ENCODE measurements at places on chromosomes 5 and 9.

GRCh38 chr5:86554638-86555037 is 63.1 kb upstream of the COX7C start:
- DNase-seq, result no peak

DNA sequence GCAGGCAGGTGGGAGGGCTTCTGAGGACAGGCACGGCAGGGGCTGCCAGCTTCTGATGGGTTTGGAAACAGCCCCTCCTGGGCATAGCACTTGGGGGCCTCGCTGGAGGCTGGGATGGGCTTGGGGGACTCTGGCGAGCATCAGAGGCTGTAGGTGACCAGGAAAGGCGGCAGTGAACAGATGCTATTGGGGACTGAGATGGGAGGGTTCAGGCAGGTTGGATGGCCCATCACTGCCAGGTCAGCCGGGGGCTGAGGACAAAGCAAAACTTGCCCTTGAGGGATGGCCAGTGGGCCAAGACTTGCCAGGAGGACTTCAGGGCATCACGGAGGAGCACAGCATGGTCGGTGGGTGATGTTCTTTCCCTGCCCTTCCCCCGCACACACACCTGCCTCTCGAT is 6.7 kb downstream of the AIF1L start:
- no peak for DNase-seq

- DNase-seq, result no peak
Observed at GRCh38 chr9:5876026-5876425, 14.7 kb upstream of the MLANA start.

- DNase-seq, result no peak
Observed at GRCh38 chr9:6133346-6134063, 82.1 kb upstream of the IL33 start.

DNA sequence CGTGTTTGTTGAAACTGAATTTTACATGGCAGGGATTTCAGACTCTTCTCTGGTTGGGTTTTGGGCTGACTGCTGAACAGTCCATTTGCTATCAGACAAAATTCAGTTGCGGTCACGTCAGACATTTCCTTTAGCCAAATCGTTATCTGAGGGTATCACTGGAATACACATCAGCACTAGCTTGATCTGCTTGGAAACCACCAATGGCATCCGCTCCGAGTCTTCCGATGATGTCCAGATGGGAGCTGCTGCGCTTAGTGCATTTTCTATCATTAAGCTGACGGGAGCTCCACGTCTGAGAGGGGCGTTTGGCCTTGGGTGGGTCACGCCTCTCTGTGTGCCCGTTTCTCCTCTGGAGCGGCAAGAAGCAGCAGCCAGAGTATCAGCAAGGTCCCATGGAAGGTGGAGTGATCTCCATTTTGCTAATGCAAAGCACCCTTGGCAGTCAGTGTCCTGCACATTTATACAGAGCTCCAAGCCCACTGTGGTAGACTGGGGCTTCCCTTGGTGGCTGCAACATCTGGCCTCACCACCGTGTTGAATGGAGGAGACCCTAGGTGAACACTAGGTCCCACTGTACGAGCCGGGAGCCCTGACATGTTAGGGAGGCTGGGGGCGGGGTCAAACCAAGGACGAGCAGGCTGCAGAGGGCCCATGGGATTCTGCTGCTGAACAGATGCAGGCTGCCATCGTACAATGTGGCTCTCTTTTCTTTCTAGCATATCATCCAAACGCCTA is 134.6 kb upstream of the PHYKPL start:
- DNase-seq, result no peak

DNA sequence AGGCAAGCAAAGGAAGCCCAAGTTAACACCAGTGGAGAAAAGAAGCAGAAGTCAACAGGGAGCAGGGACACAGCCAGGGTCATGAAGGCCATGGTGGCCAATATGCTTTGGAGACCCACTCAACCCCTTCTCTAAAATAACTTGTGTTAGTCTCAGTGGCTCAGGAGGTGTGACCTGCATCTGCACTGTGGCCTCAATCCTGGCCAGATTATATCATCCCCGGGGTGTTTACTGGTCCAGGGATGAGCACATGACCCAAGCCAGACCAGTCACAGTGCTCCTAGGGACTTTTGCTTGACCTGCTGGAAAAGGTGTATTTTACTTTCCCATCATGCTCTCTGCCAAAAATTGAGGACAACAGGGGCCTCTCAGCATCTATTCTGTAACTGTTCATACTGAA is 105.2 kb downstream of the DPYSL3 start:
- no peak for DNase-seq

DNA sequence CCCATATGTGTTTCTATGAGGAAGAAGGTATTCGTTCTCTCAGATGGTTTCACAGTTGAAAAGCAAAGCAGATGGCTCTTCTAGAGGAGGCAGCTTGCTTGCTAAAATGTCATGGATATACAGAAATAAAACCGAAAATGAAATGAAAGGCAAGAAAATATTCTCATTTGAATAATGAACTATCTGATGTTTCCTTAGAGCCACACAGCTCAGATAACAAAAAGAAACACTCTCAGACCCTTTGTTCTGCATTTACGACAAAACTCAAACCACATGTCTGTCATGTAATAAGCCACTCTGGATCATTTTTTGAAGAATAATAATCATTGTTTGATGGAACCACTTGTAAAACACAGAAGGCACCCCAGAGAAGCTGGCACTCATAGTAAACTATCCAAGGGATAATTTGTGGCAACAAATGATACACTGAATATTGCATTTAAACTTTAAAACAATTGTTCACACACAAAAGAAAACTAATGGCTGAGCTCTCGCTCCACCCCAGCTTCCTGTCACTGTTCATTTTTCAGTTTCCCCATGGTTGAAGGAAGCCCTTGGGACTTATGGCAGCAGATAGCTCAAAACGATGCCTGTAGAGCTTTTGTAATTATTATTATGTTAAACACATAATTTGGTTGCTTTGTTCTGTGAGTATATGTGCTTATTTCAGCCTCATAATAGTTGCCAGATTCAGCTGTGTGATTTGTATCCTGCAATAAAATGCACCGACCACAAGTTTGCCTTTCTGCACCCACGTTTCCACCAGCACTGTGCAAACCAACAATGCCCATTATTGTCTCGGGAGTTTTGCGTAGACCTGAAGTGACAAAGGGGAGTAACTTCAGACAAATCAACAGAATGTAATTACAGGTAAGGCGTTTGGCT is 256.0 kb downstream of the TMEM167A start:
- no peak for DNase-seq

DNA sequence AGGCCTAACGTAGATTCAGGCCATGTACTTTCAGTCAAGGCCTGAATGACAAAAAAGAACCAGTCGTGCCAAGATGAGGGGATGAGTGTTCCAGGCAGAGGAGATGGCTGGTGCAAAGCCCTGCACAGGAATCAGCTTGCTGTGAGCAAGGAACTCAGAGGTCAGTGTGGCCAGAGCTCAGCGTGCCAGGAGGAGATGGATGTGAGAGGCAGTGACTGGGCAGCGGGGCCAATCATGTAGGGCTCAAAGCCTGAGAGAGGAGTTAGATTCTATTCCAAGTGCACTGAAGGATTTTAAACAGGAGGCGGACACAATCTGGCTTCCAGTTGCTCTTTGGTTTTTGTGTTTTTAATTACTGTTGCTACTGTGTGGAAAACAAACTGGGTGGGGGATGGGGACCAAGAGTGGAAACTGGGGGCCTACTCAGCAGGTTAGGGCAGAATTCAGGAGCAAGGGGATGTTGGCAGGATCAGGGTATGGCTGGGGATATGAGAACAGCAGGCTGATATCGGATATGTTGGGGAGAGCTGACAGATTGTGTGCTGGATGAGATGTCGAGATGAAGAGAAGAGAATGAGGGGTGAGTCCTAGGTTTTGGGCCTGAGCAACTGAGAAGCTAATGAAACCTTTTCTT is 64.3 kb downstream of the ANGPTL2 start:
- no peak for DNase-seq

GRCh38 chr5:172102913-172103626 is 85.0 kb downstream of the STK10 start:
- DNase-seq, result no peak

DNA sequence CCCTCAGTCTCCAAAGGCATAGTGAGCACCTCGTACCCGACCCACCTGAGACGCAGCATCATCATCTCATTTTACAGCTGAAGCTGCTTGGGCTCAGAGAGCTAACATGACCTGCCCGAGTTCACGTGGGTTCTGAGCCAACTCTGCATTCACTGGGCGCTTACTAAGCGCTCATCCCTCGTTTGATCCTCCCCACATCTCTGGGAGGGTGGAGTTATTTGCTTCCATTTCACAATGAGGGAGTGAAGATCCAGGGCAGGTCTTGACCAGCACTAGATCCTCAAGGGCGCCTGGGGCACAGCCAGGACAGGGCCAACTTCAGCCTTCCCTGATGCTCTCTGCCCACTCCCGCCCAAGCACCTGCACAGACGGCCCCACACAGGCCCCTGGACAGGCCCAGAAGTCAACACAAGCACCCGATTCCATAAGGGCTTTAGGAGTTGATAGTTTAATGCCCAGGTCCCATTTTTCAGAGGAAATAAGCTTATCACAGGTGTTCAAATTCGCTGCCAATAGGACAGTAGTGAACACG is 80.8 kb downstream of the HRH2 start:
- no peak for DNase-seq

GRCh38 chr5:96254980-96255691 is 177.9 kb downstream of the PCSK1 start:
- DNase-seq, result no peak

DNA sequence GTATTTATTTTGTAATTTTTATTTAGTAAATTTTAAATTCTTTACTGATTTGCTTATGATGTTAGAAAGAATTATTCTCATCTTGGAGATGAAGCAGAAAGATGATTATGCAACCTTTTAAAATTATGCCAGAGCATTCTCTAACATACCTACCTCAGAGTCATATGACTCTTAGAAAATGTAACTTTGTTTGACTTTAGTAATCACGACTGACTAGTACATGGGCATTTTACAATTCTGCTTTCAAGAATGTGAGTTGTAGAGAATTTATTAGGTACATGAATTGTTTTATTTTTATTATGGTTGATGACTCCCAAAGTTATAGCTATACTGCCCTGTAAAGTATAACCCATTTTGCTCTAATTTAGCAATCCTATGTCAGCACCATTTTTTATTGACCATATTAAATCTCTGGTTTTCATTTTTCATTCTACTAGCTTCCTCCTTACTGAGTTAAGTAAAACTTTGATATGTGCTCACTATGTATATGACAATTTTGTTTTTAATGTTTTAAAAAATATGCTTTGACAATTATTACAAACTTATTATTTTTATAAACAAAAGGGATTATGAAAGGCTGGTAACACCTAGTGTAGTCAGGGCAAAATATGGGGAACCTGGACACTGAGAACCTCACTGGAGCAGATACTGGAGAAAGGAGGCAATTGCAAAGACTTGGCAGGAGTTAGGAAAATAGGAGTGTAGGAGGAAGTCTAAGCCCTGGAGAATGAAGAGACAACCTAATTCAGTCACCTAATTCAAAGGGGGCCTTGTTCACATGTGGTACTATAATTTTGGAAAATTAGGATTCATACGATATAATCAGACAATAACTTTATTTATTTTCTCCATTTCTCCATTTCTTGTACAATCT is 249.7 kb upstream of the DAB2 start:
- DNase-seq, result no peak

DNA sequence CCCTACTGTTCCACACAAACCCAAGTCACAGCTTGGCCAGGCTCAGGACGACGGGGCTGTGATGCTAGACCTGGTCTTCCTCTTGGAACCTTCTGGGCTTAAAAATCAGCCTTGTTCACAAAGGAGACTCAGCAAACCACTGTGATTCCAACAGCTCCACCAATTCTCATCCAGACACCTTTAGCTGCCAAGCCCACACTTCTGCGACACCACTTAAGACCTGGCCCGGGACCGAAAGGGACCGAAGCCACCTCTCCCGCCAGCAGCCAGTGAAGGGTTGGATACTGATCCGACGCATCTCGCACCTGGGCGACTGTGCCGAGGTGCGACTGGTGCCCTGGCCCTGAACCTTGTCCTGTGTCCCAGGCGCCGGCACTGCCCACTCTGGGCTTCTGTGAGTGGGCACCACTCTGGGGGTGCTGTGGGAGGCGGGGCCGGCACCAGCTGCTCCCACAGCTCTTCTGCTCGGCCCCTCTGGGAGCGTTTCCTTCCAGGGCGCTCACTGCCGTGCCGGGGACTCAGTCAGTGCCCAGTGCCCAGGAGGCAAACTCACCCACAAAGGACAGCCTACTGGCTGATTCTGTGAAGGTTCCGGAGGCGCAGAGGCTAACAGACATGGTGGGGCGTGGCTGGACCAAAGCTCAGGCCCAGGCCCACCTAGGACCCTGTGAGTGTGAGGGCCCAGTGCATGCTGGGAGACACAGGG is 50.9 kb downstream of the EXD3 start:
- no peak for DNase-seq

DNA sequence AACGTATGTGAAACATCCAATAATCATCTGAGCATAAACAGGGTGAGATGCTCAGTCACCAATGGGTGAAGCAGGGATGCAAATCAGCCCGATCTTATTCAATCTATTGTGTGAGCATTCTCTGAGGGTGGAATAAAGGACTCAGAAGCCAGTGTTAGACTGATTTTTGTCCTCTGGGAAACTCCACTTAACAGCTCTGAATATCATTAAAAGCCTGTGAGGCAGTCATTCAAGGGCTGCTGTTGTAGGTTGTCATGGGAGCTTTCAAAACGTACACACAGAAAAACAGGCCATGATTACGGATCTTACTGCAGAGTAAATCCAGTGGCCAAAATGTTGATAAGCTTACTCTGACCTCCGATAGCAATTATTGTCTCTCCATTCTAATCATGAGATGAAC is 266.5 kb upstream of the EFNA5 start:
- no peak for DNase-seq

DNA sequence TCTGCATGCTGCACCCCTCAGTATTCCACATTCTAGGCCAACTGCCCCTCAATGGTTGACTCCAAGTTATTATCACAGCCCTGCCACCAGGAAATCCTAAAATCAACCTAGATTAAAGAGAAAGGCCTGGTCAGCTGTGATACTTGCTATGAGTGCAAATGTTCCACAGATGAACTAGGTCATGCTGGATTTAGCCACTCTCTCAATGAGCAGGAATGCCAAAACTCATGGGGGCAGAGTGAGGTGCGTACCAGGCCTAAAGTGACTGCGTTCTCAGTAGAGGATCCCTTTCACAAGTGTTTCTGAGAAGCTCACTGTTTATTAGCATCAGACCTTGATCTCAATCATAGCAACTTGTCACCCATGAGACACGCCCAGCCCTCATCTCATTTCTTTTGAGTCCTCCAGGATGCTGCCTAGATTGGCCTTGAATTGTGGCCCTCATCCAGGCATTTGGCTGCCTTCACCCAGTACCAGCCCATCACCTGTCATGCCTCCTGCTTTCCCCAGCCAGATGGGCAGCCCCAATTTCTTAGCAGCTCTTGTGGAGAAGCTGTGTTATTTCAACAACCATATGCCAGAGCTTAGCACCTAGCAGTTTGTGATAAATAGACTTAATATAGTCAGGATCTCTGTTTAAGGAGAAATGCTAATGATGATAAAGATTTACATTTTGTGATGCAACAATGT is 383.9 kb downstream of the CTNND2 start:
- DNase-seq, result no peak

DNA sequence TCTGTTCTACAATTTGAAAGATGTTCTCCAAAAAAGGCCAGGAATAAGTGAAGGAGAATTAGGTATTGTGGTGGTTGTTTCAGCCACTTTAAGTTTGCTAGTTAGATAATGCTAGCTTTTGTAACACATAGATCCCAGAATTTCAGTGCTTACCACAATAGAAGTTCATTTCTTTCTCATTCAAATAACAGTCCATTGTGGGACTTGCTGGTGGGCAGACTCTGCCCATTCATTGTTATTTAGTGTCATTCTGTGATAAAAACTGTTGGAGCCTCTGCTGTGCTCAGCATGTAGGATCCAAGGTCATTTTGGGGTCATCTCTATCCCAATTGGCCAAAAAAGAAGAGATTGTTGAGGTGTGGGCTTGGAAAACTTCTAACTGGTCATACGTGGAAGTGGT is 106.8 kb downstream of the CCDC192 start:
- no peak for DNase-seq

Data from effector memory CD4-positive, alpha-beta T cell (primary cell).